Islet precursor cell (in vitro differentiated cells): ENCODE measurements at places on chromosomes 16 and 17.

DNA sequence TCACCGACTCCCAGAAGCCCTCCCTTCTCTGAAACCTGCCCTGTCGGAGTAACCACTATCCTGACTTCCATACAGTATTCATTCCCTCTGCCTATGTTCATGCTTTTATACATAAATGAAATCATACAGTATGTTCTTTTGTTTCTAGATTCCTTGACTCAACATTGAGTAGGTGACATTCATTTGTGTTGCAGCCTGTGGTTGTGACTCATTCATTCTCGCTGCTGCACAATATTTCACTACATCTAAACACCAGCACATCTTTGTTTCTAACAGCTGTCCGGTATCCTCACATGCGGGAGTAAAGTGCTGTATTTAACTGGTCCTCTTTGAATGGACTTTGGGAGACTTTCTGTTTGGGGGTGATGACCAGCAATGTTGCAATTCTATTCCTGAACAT lies 135.0 kb upstream of the FOXF1 start:
- DNase-seq = no peak

GRCh38 chr16:69890114-69890891 lies 60.8 kb upstream of the CLEC18A start:
- peak; percentile 97 for DNase-seq

DNA sequence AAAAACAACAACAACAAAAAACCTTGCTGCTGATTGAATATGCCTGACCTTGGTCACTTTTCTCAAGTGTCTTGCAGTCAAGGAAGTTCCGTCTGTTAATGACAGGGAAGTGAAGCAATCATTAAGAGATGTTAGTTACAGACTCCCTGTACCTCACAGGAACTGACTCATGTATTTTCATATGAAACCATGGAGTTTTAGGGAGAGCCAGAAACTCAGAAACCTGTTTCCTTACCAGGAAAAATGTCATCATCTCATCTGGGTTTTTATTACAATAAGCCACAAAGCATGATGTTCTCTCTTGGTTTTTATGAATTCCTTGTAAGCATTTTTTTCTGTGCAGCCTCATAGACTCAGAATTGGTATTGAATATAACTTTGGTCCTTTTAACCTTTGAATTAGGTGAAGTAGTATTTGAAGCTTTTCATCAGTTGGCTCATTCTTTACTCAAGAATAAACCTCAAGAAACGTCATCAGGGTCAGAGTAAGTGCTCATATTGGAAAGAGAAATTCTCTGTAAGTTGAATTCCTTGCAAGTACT lies 10.3 kb downstream of the LYRM1 start:
- no peak for DNase-seq

- DNase-seq = no peak
Observed at GRCh38 chr17:8481089-8481488, 45.4 kb downstream of the NDEL1 start.

GRCh38 chr17:62968445-62968923 lies 2.4 kb downstream of the TANC2 start:
- peak; percentile 88 for DNase-seq

DNA sequence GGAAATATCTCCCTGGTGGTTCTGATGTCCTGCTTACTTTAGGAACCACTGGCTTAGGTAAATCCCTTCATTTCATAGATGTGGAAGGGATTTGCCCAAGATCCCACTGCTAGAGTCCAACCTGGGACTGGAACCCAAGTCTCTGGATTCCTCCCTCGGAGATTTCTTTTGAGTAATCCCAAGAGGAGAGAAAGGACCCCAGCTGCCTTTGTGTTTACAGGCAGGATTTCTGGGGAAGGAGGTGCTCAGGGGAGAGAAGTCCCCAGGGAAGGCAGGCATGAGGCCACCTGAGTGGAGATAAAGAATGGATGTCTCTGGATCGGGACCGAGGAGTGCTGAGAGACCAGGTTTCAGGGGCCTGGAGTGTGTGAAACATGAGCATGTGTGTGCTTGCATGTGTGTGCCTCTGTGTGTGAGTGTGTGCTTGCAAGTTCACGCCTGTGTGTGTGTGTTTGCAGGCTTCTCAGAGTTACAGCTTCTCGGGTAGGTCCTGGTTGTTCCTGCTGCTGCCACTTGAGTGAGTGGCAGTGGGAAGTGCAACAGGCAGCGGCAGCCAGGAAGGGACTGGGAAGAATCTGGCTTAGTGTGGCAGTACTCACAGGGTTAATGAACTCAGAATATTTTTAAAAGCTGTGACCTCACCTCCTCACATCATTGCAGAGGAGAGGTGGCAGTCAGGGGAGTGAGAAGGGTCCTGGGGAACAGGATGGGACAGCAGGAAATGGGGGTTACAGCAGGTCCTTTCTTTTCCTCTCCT lies 2.2 kb downstream of the KCNH6 start:
- no peak for DNase-seq

- peak; percentile 66 for DNase-seq
Observed at GRCh38 chr17:75642182-75642783, 9.0 kb downstream of the SMIM5 start.

DNA sequence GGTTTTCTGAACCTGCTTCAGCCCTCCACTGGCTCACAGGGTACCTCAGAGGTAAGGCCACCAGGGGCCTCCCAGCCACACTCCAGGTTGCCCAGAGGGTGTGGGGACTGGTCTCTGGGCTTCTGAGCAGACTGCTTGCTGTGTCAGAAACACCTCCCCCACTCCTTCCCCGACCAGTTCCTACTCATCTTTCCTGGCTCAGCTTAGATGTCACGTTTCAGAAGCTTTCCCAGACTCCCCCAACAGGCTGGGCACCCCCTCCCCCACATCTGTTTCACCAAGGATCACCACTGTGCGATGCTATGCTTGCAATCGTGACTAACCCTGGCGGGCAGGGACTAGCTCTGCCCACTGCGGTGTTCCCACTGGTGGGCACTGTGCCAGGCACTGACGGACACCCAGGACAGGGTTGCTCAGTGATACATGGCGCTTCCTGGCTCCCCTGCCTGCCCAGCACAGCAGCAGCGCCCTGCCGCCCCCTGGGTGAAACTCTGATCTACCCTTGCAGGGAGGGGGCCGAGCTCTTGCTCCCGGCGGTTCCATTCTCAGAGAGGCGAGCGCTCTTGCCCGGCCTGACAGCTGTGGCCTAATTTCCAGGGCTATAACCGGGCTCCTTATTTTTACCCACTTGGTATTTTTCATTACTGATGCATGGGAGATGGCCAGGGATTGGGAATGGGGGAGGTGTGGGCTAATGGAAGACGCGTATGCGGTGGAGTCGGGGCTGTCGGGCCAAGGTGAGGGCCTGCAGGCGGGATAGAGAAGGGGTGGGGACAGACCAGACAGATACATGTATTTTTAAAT lies 29.4 kb upstream of the MTSS2 start:
- peak; percentile 88 for DNase-seq

- DNase-seq = no peak
Observed at GRCh38 chr16:4663777-4664465, 29.4 kb upstream of the NUDT16L1 start.

GRCh38 chr16:12874186-12874585 lies 27.2 kb upstream of the SHISA9 start:
- DNase-seq = no peak

- no peak for DNase-seq
Observed at GRCh38 chr16:11561454-11561805, 25.3 kb downstream of the LITAF start.

DNA sequence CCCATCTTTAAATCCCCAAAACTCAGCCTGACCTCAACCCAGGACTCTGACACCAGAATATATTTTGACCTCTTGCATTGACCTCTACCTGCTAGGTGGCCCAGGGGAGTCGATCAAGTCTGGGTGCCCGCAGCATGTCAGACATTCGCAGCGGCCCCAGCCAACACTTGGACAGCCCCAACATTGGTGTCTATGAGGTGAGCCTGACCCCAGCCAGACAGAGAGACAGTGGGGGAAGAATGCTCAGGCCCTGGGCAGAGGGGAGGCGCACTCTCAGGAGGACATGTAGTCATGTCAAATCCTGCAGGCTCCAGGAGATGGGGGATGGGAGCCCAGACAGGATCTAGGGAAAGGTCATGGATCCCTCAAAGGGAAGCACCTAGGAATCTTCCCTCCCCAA lies 5.4 kb downstream of the GUCY2D start:
- peak; percentile 40 for DNase-seq

GRCh38 chr16:83211711-83212110 lies 584.9 kb downstream of the CDH13 start:
- DNase-seq = no peak

DNA sequence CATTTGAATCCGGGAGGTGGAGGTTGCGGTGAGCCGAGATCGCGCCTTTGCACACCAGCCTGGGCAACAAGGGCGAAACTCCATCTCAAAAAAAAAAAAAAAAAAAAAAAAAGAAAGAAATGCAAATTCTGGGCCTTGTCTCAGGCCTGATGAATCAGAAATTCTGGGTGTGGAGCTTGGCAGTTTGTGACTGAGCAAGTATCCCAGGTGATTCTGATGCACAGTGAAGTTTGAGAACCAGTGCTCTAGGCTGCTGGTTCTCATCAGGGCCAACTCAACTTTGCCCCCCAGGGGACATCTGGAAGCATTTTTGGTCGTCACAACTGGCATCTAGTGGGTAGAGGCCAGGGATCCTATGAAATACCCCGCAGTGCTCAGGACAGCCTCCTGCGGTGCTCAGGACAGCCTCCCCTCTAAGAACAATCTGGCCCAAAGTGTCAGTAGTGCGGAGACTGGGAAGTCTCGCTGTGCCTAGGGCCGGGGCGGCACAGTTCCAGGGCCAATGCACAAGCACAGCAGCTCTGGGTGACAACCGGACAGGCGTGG lies 55.9 kb downstream of the SDK2 start:
- no peak for DNase-seq

GRCh38 chr17:27569257-27569722 lies 61.7 kb upstream of the LGALS9 start:
- DNase-seq = peak; percentile 91

- DNase-seq = no peak
Observed at GRCh38 chr17:28763137-28763799, 19.5 kb downstream of the TRAF4 start.

DNA sequence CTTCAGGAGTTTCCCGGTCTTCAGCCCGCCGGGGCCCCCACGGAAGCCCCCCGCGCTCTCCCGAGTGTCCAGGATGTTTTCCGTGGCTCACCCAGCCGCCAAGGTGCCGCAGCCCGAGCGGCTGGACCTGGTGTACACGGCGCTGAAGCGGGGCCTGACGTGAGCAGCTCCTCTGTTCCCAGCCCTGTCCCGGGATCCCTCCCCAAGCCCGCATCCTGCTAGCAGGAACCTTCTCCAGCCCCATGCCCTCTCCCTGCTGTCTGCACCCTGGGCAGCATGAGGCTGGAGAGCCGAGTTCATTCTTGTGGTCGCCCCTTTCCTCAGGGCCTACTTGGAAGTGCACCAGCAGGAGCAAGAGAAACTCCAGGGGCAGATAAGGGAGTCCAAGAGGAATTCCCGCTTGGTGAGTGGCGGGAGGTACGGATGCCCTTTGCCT lies 10.1 kb downstream of the RIPOR1 start:
- peak; percentile 83 for DNase-seq
